Psoas muscle (tissue), 8 donors: ENCODE measurements at places on chromosomes 3 and 15. TPM values are rescaled to one million over a fixed set of nuclear protein-coding genes. Genes with fewer than 3 reads are reported as not detected.

DNA sequence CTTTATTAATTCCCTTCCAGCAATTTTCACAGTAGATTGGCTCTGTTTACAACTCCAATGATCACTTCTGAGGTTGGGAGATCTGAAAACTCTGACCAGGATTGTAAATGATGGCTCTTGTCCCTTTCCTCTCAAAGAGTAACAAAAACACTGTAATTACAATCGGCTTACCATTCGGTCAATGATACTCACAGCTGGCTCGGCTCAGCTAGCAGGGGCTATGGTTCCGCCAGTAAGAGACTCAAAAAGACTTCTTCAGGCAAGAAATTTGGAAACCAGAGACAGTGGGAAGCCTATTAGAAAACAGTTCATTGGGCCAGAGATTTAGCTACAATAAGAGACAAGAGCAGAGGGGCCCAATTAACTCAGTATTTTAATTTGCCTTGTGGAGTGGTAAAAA is 96.6 kb downstream of the LRRC3B start:
- DNase-seq = no peak

GRCh38 chr3:53145713-53146080 is 15.3 kb upstream of the PRKCD start:
- no peak for DNase-seq

GRCh38 chr3:80770106-80771074 is 991.1 kb downstream of the GBE1 start:
- no peak for DNase-seq

DNA sequence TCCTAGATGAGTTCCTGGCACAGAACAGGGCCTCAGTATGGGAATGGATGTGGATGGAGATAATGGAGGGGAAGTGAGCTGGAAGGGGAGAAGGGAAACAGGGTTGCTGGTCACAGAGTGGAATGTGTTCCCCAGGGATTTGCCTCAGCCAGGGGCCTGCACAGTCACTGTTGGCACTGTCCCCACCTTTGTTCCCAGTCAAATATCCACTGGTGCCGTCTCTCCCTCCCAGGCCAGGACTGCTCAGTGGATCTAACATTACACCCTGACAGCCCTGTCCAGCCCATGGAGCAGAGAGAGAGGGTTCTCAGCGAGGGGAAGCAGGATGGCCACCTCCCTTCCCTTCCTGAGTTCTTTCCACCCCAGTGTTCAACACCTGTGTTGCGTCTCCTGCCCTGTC is 1.5 kb upstream of the PPP1R2 start:
- no peak for DNase-seq

Gene ALDH1A2
- total RNA-seq = 4.7 TPM

Gene TNIK
- 23.1 TPM for total RNA-seq
